NCI-H1930 (cell line): ENCODE measurements at places on chromosomes 13 and 19.

DNA sequence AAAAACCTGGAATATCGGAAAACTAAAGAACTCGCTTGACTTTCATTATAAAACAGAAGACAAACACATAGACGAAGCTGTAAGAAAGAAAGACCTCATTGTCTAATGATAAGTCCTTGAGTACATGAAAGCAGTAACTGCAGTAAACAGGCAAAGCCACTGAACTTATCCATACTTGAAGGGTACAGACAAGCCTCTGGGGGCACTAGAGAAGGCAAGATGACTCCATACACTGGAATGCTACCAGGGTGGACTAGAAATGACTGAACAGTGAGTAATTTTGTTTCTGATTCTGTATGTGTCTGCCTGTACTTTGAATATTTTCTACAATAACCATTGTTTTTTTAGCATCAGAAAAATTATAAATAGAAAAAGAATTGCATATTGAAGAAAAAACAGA, 507.9 kb downstream of the UQCRFS1 start:
- DNase-seq = no peak

DNA sequence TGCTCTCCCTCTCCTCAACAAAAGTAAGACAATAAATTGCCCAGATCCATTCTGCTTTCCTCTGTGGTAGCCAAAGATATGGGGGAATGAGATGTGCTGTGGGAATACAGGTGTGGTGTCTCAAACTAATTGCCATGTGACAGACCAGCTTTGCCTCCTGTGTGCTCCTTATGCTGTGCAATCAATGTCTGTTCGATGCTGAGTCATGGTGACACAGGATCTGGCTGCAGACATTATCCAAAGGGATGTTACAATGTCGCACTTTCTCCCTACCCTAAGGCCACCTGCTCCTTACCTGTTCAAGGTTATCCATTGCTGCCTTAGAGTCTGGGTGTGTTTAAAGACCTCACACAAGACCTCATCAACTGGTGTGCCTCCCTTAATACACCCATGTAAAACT, 32.5 kb downstream of the FGF14 start:
- DNase-seq = no peak

DNA sequence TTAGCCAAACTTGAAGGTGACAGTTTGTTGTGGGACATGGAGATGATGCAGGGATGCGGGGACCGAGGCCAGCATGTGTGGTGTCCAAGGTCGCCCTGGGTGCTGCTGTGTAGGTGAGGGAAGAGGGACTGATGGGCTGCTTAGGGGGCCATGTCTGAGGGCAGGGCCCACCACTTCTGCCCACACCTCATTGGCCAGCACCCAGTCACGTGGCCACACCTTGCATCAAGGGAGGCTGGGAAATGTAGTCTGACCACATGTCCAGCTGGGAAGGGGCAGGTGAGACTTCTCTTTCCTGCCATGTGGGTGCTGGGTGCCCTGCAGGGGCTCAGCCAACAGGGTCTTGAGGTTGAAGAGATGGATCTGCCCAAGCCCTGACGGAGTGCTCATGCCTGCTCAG, 88.9 kb downstream of the KDM4B start:
- no peak for DNase-seq

- DNase-seq = no peak
Measured at GRCh38 chr13:42878721-42879120, 97.3 kb downstream of the FAM216B start.

DNA sequence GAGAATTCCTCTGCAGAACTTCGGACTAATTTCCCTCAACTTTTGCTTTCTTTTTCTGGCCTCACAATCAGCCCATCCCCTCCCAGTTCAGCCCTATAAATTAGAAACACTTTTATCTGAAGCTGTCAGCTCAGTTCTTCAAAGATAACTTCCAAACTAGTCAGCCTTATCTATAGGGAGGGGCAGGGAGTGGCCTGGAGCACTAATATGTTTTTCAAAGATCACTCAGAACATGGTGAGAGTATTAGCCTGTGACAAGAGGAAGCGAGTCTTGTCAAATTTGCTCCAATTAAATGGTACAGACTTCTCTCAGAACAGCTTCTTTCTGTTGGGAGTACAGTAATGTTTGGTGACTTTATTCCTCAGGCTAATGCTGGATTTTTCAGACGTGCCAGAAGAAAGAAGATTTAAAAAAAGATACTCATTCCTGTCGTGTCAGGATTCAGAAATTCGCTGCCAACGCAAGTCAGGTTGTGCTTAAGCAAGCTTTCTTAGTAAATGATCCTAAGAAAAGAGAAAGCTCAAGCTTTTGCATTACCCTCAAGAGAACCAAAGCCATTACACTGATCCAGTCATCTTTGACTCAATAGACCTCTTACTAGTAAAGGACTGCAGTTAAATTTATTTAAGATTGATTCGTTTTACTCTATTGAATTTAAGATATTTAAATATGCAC, 1033.6 kb downstream of the SLITRK5 start:
- DNase-seq = no peak
